ENCODE measurements at places on chromosomes 1 and 21. TPM values are rescaled to one million over a fixed set of nuclear protein-coding genes. Genes with fewer than 3 reads are reported as not detected.

GRCh38 chr1:232439011-232439410 lies 190.9 kb downstream of the SIPA1L2 start:
- no peak overlapping the region for H3K27ac ChIP-seq
- H3K4me3 ChIP-seq, result no peak overlapping the region
- H3K36me3 ChIP-seq, result no peaks in the 10 kb centered on the region
- H3K4me1 ChIP-seq, result no peaks in the 10 kb centered on the region
- 0 out of 2 replicates have a peak, but pooled peaks cover 3% of the 10 kb centered on the region for H3K27me3 ChIP-seq
- no peak for DNase-seq

The COL11A1 gene
- total RNA-seq, result 261 TPM

- peaks cover 17% of the 10 kb centered on the region for H3K36me3 ChIP-seq
- peaks cover 32% of the 10 kb centered on the region for H3K4me1 ChIP-seq
- peaks cover 2% of the 10 kb centered on the region for H3K27me3 ChIP-seq
These were observed 169.2 kb upstream of the HP1BP3 start for GRCh38 chr1:20956272-20956671.

DNA sequence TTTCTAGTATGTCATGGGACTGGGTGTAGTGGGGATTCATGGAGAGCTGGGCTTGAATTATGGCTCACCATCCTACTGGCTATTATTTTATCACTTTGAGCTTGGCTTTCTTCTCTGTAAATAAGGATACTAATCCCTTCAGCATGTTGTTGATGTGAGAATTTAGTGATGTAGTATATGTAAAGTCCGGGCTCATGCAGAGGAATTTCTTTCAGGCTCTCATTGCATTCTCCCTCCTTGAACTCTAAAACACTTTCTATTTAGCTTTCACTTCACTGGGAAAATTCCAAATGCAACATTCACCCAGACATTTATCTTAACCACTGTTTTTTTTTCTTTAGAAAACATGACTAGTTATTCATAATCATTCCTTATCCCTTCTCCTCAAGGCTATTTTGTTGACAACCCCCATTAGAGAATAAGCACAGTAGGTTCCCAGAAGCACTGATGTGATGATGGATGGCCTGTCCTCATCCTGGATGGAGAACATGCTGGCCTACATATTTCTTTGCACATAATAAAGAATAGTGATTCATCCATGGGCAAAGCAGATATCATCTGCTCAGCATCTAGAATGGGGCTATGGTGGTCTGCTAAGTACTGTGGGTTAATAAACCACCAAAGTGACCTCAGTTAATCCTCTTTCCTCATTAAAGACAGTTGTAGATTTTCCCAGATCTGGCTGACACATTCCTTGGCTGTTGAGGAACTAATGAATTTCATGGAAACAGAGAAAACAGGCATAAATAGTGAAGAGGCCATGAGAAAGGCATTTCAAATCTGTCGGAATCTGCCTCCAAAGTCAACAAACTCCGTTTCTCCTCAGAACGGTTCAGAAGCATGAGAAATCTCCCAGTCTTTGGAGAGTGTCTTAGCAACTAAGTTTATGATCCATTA lies 68.0 kb upstream of the CYP2J2 start:
- peaks cover 3% of the 10 kb centered on the region for H3K27me3 ChIP-seq
- peak; percentile 46 for DNase-seq
- H3K4me1 ChIP-seq, result no peaks in the 10 kb centered on the region
- H3K36me3 ChIP-seq, result no peaks in the 10 kb centered on the region

- no peak overlapping the region for H3K27ac ChIP-seq
- H3K4me1 ChIP-seq, result peaks cover 12% of the 10 kb centered on the region
- DNase-seq, result no peak
- H3K27me3 ChIP-seq, result peaks cover 35% of the 10 kb centered on the region
- no peaks in the 10 kb centered on the region for H3K36me3 ChIP-seq
These were observed 1.9 kb downstream of the NTRK1 start for GRCh38 chr1:156862584-156862983.

DNA sequence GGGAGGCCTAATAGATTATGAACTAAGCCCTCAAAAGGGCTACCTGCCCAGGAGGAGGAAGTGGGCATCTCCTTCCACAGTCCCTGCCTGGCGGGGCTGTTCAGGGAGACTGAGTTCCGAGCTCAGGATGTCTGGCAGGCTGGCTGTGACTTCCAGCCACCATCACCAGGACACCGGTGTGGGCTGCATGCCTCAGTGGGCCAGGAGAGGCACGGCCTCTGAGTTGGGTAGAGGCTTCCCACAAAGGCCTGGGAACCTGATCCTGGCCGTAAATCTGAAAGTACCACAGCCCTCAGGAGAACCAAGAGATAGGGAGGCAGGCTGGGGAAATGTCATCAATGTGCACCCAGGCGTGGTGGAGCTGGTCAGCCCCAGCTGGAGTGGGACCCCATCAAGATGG lies 29.1 kb downstream of the NTPCR start:
- no peak overlapping the region for H3K27ac ChIP-seq
- peaks cover 33% of the 10 kb centered on the region for H3K36me3 ChIP-seq
- peaks cover 33% of the 10 kb centered on the region for H3K4me1 ChIP-seq
- no peak for DNase-seq

The TFF2 gene
- total RNA-seq, result not detected
